ENCODE measurements at places on chromosomes 5 and 9. TPM values are rescaled to one million over a fixed set of nuclear protein-coding genes. Genes with fewer than 3 reads are reported as not detected.

- DNase-seq: no peak
Measured at GRCh38 chr5:88503041-88503345, 234.3 kb upstream of the TMEM161B start.

DNA sequence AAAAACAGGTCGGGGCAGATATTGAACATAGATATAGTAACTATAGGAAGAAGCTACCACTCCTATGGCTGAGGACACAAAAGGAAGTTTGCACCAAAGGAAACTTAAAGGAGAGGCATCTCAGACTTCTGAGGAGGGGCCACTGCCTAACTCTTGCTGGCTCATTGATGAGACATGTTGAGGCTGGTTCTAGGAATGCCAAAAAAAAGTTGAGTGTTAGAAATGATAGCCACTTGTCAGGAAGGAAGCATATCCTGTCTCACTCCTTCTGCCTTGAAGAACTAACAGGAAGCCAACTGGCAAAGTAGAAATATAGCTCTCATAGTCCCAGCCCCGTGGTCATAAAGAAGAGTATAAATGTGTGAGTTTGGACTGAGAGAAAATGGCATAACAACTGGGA, 23.3 kb upstream of the STOM start:
- DNase-seq: peak; percentile 78

DNA sequence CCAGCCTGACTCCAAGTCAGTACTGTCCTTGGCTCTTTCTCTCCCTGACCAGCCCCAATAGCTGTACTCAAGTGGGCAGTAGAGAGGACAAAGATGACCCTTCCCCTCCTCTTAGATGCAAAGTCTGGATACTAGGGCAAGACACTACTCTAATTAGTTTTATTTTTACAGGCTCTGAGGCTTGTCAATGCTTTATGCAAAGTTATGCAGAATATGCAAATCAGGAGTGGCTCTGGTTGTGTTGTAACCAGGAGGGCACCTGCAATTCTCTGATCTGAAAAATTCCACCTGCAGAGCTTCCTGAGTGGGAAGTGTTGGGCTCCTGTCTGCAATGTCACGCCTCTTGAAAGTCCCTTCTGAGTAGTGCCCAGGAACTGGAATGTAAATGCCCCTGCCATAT, 201.5 kb downstream of the RGS3 start:
- DNase-seq: no peak

- DNase-seq: peak; percentile 47
Measured at GRCh38 chr5:139696894-139697658, 48.9 kb downstream of the CXXC5 start.

Gene TEX53
- not detected for polyA plus RNA-seq

DNA sequence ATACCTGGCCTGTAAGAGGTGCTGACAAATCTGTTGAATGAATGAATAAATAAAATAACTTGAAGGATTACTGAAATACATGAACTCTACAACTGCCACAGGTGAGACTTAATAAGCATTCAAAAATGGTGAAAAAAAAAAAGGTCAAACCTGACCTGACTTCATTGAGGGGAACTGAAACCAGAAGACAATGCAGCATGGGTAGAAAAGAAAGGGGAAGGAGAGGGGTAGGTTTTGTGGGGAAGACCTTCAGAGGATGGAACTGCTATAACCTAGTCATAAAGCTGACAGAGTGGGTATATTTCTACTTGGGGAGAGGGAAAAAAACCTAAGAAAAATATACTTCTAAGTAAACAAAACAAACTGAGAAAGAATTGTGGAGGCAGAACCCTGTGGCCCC, 56.6 kb downstream of the RASEF start:
- no peak for DNase-seq

Gene NNT
- 21.0 TPM for polyA plus RNA-seq

GRCh38 chr5:54758038-54758437, 227.4 kb downstream of the ESM1 start:
- DNase-seq: no peak

GRCh38 chr5:159052401-159053011, 47.2 kb downstream of the EBF1 start:
- DNase-seq: no peak

Gene PRDM9
- not detected for polyA plus RNA-seq

Gene ZNF782
- 0.93 TPM for polyA plus RNA-seq

- DNase-seq: no peak
Measured at GRCh38 chr5:158832731-158833130, 267.0 kb downstream of the EBF1 start.

GRCh38 chr9:99154356-99154755, 49.4 kb downstream of the TGFBR1 start:
- no peak for DNase-seq

Gene INSYN2B
- polyA plus RNA-seq: 13.1 TPM

GRCh38 chr9:70682298-70682697, 267.8 kb upstream of the KLF9 start:
- DNase-seq: no peak

Gene CTSL
- polyA plus RNA-seq: 131 TPM

DNA sequence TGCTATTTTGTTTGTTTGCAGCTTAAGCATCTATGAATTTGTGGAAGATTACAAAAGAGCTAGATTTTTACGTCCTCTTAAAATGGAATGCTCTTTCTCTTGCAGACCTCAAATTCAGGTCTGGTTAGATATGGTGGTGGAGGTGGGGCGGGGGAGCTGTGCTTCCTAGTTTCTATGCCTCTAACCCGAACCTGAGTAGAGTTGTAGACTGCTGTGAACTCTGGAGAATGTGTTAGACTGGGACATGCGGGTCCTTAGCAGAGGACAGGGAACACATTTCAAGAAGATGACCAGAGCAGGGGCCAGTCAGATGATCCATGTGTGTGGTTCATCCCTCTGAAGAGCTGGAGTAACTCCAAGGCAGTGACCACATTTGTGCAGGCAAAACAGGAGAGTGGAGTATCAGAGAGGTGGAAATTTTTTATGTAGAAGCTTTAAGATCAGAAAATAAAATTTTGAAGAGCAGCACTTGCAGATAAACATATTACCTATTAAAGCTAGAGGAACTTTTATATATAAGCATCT, 154.9 kb downstream of the FAM174A start:
- no peak for DNase-seq

GRCh38 chr5:142904416-142904815, 134.2 kb downstream of the ARHGAP26 start:
- DNase-seq: peak; percentile 84

Gene PAM
- 112 TPM for polyA plus RNA-seq

DNA sequence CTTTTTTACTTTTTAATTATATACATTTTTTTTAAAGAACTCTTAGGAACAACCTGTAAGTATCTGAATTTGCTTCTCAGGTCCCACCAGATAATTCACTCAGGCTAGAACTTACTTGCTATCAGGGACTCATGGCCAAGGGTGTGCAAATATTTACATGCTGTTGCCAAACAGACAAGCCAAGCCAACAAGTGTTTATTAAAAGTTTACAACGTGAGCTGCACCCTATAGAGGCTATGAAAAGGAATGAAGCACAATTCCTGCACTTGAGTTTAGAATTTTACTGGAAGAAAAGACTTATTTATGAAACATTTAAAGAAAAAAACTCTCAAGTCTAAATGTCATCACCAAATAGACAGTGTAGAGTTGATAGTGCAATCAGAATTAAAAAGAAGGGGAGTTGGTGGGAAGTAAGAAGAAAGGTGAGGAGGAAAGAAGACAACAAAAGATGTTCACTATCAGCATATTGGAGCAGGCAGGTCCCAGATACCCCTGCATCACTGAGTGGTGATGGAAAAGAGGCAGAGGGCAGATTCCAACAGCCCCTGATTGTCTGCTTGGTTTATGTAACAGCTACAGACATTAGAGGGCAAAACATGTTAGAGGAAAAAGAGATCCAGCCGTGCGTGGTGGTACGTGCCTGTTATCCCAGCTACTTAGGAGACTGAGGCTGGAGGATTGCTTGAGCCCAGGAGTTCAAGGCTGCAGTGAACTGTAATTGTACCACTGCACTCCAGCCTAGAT, 32.8 kb downstream of the SH3RF2 start:
- DNase-seq: no peak

Gene SPAG8
- 0.23 TPM for polyA plus RNA-seq

Gene GFRA3
- not detected for polyA plus RNA-seq

Gene LSM11
- polyA plus RNA-seq: 2.1 TPM

GRCh38 chr5:129459450-129459776, 685 bp upstream of the ADAMTS19 start:
- no peak for DNase-seq

DNA sequence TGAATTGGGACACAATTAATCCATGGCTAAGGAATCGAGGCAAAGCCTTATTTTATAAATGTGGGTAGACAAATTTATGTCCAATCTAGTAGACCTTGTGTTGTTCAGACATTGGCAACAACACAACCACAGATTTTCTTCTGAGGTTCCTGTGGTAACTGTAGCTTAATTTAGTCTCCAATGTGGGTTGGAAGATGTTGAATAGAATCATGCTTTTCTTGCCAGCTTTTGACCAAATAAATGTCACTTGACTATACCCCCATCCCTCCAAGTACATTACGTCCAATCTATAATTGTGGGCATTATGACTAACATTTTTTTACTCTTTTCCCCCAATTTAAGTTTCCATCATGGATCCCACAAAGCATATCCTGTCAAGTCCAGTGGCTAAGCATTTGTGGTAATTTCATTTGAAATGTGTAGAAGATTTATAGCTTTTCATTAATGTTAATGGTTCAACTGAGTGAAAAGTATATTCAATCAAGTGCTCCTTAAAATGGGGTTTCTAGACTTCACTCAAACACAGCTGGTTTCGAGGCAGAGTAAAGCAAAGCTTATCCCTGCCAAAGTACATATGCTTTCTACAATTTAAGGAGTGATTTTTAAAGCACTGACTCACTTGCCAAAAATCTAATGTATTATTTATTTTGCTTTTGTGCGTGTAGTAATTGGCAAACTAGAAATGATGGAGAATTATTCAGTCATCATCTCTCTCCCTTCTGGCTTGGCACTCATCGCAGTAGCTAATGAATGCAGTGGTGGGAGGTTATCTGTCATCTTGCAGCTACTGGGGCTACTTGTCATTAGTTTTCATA, 141.8 kb downstream of the FAM174A start:
- DNase-seq: no peak

GRCh38 chr9:37968228-37968701, 64.3 kb upstream of the SLC25A51 start:
- peak; percentile 80 for DNase-seq

Gene LRRC14B
- not detected for polyA plus RNA-seq

Gene SLC27A6
- 2.5 TPM for polyA plus RNA-seq

DNA sequence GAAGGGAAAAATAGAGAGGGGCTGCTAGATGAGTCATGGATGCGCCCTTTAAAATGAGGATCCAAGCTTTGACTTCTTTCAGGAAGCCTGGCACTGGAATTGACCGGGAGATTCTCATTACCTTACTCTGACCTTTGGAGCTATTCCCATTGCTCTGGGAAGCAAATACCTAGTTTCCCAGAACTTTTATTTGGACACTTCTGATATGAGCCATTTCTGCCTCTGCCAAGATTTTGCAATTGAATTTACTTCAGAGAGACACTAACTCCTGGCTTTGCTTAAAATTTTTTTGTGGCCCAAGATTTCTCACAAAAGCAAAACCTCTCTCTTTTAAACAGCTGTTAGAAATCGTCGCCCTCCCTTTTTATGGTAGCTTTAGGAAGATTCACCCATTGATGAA, 15.7 kb upstream of the AGXT2 start:
- no peak for DNase-seq

Gene NMUR2
- not detected for polyA plus RNA-seq

Gene DOCK8
- polyA plus RNA-seq: 0.83 TPM

Gene ECM2
- polyA plus RNA-seq: 0.56 TPM

- DNase-seq: no peak
Measured at GRCh38 chr9:3873818-3874217, 348.0 kb upstream of the RFX3 start.

DNA sequence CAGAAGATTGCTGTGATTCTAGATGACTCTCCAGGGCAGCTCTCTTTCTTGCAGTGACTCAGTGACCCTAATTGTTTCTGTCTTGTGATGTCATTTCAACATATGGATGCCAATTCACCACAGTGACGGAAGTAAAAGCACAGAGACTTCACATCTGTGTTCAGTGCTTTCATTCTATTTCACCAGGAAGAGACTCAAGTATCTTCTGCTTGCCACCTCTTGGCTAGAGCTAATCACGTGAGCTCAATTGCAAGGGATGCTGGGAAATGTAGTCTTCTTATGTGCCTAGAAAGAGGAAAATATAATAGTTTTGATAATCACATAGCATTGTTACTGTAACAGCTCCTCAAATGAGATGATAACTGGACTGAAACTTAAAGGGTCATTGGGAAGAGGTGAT, 453.3 kb upstream of the KLF4 start:
- DNase-seq: peak; percentile 28

Gene PKD2L2
- polyA plus RNA-seq: not detected

Gene FOXD4L6
- polyA plus RNA-seq: not detected

DNA sequence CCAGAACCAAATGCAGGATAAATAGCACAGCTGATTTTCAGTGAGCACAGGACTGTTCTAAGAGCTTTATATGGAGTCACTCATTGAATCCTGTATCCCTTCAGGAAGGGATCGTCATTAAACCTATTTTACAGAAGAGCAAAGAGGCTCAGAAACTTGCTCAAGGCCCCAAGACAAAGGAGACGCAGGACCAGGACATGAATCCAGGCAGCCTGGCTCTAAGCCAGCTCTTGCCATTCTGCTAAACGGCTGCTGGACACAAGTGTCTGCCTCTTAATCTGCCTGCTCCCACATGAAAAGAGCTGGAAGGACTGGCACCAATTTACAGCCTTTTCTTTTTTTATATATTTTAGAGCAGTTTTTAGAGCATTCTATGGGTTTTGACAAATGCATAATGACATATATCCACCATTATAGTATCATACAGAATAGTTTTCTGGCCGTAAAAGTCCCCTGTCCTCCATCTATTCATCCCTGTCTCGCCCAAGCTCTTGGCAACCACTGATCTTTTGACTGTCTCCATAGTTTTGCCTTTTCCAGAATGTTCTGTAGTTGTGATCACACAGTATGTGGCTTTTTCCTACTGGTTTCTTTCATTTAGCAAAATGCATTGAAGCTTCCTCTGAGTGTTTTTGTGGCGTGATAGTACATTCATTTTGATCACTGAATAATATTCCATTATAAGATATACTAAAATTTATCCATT, 37.5 kb downstream of the RETREG1 start:
- no peak for DNase-seq

Gene FOXD4L5
- polyA plus RNA-seq: 0.02 TPM

- no peak for DNase-seq
Measured at GRCh38 chr5:132686193-132686592, 12.4 kb downstream of the IL4 start.

DNA sequence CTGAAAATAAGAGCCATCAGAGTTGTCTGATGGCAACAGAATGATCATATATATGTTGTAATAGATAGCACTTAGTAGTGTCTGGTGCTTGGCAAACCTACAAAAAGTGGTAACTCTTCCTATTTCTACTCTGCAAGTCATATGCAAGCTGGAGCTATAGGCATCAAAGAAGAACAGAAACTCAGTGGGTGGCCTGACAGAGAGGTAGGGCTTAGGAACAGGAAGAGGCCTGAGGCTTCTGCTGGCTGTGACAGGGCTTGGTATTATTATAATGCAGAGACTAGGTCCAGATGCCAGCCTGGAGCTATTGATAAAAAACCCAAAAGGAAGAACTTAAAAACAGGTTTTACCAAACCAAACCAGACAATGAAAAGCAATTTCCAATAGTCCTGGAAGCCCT, 4.4 kb upstream of the DIAPH1 start:
- no peak for DNase-seq

All from mammary epithelial cell (primary cell).